A549 treated with Mapracorat at 1 μM for 4 hours (cell line): ENCODE measurements at places on chromosomes 2 and 18. TPM values are rescaled to one million over a fixed set of nuclear protein-coding genes. Genes with fewer than 3 reads are reported as not detected.

PLEK gene
- not detected in 5 replicates for total RNA-seq

STEAP3 gene
- 42.5 to 52.2 TPM (median 47.0 TPM) in 5 replicates for total RNA-seq

C1QL2 gene
- 0.11 to 0.53 TPM (median 0.31 TPM) in 5 replicates for total RNA-seq

SIGLEC15 gene
- total RNA-seq: not detected in 5 replicates

TRABD2A gene
- total RNA-seq: 10.3 to 14.7 TPM (median 12.5 TPM) in 5 replicates

LCT gene
- total RNA-seq: 0.05 to 0.06 TPM in 2 of 5 replicates, not detected in the others

GCG gene
- total RNA-seq: not detected in 5 replicates

NPAS2 gene
- 69.0 to 96.3 TPM (median 80.5 TPM) in 5 replicates for total RNA-seq

DLGAP1 gene
- 0.03 TPM in 1 of 5 replicates, not detected in the others for total RNA-seq

MITD1 gene
- 18.9 to 28.2 TPM (median 23.6 TPM) in 5 replicates for total RNA-seq

IL36RN gene
- 0.07 to 0.21 TPM in 2 of 5 replicates, not detected in the others for total RNA-seq

AGXT gene
- not detected in 5 replicates for total RNA-seq

MOGAT1 gene
- not detected in 5 replicates for total RNA-seq

ANTXR1 gene
- total RNA-seq: 102 to 147 TPM (median 136 TPM) in 5 replicates

TMEM178A gene
- 0.12 to 0.27 TPM (median 0.18 TPM) in 4 of 5 replicates, not detected in the other for total RNA-seq

MARCHF4 gene
- total RNA-seq: 27.4 to 34.5 TPM (median 32.4 TPM) in 5 replicates

EMILIN1 gene
- total RNA-seq: 0.27 to 0.56 TPM (median 0.47 TPM) in 5 replicates

IL18RAP gene
- 0.11 to 0.15 TPM in 2 of 5 replicates, not detected in the others for total RNA-seq

CYS1 gene
- total RNA-seq: 1.1 to 2.0 TPM (median 1.5 TPM) in 5 replicates

ELOA2 gene
- total RNA-seq: not detected in 5 replicates

HOXD12 gene
- not detected in 5 replicates for total RNA-seq

KYNU gene
- 238 to 285 TPM (median 251 TPM) in 5 replicates for total RNA-seq

POLE4 gene
- total RNA-seq: 103 to 187 TPM (median 168 TPM) in 5 replicates

LHCGR gene
- not detected in 5 replicates for total RNA-seq

AGPS gene
- total RNA-seq: 31.1 to 44.7 TPM (median 37.1 TPM) in 5 replicates

SELENOI gene
- total RNA-seq: 14.3 to 22.3 TPM (median 17.8 TPM) in 5 replicates

DSC3 gene
- total RNA-seq: 0.99 to 1.6 TPM (median 1.3 TPM) in 5 replicates

ATP6V1B1 gene
- total RNA-seq: 2.0 to 2.7 TPM (median 2.2 TPM) in 5 replicates

ACTG2 gene
- total RNA-seq: 0.18 to 0.56 TPM (median 0.29 TPM) in 5 replicates

IL1R1 gene
- total RNA-seq: 35.9 to 52.2 TPM (median 43.5 TPM) in 5 replicates

CDH19 gene
- total RNA-seq: 0.37 to 1.0 TPM (median 0.94 TPM) in 5 replicates

POLR1B gene
- total RNA-seq: 22.3 to 26.5 TPM (median 22.5 TPM) in 5 replicates

NEUROD1 gene
- not detected in 5 replicates for total RNA-seq

ASAP2 gene
- total RNA-seq: 34.9 to 48.5 TPM (median 45.5 TPM) in 5 replicates

RAMP1 gene
- total RNA-seq: not detected in 5 replicates

PGAP1 gene
- 1.4 to 3.7 TPM (median 2.4 TPM) in 5 replicates for total RNA-seq

ASB18 gene
- total RNA-seq: not detected in 5 replicates

GPBAR1 gene
- 0.09 to 0.42 TPM (median 0.28 TPM) in 5 replicates for total RNA-seq

RNU2-63P gene
- total RNA-seq: not detected in 5 replicates

AMER3 gene
- not detected in 5 replicates for total RNA-seq

CMPK2 gene
- total RNA-seq: 0.73 to 0.95 TPM (median 0.86 TPM) in 5 replicates

PTH2R gene
- not detected in 5 replicates for total RNA-seq

OXER1 gene
- not detected in 5 replicates for total RNA-seq

MAP3K2 gene
- 13.1 to 26.8 TPM (median 19.8 TPM) in 5 replicates for total RNA-seq

SULT1C4 gene
- not detected in 5 replicates for total RNA-seq
